AG10803 (cell line): ENCODE measurements at places on chromosomes 7 and 10.
A peak's percentile ranks its signal among the peaks of the same experiment; 100 is the strongest.

DNA sequence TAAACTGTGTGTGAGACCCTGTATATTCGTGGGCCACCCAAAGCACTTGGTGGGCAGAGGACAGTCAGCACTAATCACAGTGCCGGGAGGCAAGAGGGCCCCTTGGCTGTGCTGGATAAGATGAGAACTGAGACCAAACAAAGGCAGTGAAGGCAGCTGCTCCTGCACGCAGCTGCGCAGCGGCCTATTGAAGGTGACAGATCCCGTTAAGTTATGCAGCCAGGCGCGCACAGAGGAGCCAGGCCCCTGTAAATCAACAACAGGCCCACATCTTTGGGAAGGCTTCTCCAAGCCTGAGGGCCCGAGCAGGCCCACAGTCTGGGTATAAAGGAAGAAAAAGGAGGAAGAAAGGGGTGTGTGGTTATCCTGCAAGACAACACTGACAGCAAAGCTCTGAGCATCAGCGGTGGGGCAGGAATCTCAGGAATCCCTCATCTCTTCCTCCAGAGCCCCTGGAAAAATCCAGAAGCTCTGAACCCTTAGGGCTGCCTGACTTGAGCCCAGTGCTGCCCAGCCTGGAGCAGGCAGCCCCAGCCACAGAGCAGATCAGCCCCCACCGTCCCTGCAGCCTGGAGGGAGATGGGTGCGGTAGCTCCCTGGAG lies 154.2 kb downstream of the ARHGAP12 start:
- peak; percentile 24 for DNase-seq

DNA sequence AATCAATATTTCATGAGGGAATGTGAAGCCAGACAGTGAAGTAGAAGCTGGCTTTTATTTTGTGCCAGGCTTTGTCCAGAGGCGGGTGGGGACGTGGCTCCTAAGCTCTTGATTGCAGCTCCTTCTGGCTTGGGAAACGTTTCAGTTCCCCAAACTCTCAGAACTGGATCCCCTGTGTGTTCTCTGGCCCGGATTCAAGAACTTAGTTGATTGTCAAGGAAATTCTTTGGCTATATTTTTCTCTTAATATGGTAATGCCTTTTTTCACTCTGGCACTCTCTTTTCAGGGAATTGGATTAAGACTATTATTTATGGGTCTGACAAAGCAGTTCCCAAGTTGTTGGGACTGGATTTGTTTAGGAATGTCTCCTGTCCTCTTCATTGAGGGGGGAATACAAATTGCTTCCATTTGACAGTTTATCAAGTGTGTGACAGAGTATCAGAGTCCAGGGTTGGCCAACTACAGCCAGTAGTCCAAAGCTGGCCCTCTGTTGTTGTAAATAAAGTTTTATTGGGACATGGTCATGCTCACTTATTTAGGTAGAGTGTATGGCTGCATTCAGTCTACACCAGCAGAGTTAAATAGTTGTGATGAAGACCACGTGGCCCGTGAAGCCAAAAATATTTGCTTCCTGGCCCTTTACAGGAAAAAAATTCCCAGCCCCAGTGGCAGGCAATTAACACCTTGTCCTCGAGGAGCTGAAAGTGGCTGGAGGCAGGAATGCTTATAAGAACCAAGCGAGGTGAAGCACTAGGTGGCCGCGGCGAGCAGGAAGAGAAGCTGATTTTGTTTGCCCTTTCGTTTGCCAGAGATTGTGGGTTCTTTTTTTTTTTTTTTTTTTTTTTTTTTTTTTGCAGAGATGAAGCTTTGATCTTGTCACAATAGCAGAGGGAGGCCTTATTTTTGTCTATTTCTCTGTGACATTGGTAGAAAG lies 34.3 kb downstream of the HTRA1 start:
- DNase-seq = peak; percentile 84

DNA sequence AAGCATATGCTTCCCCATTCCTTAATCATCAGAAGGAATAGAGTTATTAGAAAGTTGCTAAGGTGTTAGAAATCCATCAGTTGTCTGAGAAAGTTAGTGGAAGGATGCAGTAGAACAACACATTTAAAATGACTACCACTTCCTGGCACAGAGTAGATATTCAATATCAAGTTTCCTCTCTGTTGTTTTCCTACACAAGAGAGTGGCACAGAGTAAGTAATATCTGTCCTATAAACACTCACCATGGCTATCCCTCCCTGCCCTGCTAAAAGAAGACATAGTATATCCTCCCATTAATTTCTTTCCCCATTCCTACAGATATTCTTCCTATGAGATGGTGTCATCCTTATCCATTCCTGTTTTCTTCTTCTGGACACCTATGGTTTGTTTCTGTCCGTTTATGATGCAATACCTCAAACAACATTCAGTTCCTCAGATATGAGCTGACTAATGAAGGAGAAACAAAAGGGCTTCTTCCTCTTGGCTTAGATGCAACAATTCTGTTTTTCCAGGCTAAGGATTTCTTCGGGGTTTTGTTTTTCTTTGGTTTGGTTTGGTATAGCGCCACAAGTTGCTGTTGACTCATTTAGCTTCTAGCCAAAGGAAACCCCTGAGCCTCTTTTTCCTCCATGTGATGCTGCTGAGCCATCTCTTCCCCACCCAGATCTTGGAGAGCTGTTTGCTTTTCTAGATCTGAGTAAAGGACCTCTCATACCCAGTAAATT lies 32.9 kb upstream of the BPGM start:
- peak; percentile 97 for DNase-seq

- DNase-seq = no peak
These were observed 821.3 kb downstream of the LRMDA start for GRCh38 chr10:76252733-76253132.

DNA sequence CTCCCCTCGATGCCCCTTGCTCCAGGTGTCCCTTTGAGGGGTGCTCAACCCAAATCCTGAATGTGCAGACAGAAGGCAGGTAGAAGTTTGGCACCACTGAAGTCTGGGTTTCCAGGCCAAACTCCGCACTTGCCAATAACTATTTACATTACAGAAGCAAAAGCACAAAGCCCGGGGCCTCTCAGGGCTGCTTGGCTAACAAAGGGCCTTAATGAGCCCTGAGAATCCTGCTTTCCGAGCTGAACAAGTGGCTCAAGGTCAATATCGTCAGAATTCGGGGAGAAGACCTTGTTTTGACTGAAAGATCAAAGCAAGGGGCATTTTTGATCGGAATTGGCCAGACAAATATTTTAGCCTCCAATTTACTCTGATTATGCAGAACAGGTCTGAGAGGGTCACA lies 189.9 kb downstream of the HERPUD2 start:
- no peak for DNase-seq

- no peak for DNase-seq
These were observed 868.9 kb upstream of the AUTS2 start for GRCh38 chr7:68729371-68729770.

- DNase-seq = peak; percentile 44
These were observed 2.4 kb downstream of the GNG11 start for GRCh38 chr7:93923942-93924341.

GRCh38 chr7:767580-767940 lies 40.5 kb upstream of the PRKAR1B start:
- peak; percentile 17 for DNase-seq

DNA sequence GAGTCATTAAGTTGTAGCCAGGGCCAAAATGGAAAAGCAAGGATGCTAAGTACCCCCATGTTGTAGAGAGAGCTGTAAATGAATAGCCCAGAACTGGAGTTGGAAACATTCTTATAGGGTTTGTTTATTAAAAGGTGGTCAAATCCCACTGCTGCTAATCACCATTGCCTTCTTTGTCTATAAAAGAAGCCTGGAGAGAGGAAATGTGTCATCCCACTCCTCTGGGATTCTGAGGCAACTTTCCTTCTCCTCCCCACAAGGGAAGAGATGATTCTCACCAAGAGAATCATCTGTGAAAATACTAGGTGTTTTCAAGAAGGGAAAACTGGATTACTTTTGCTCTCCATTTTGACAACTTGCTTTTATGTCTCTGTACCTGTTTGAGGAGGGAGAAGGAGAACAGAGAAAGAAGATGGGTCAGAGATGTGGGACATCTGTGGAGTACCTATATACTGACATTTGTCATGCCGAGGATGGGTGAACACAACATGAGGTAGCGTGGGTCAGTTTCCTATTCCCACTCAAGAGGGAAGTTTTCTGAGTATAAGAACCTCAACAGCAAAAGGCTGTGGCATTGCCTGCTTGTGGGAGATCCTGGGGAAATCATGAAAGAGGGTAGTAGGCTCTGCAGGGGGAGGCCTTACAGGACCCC lies 262.2 kb downstream of the KIF20B start:
- DNase-seq = no peak

DNA sequence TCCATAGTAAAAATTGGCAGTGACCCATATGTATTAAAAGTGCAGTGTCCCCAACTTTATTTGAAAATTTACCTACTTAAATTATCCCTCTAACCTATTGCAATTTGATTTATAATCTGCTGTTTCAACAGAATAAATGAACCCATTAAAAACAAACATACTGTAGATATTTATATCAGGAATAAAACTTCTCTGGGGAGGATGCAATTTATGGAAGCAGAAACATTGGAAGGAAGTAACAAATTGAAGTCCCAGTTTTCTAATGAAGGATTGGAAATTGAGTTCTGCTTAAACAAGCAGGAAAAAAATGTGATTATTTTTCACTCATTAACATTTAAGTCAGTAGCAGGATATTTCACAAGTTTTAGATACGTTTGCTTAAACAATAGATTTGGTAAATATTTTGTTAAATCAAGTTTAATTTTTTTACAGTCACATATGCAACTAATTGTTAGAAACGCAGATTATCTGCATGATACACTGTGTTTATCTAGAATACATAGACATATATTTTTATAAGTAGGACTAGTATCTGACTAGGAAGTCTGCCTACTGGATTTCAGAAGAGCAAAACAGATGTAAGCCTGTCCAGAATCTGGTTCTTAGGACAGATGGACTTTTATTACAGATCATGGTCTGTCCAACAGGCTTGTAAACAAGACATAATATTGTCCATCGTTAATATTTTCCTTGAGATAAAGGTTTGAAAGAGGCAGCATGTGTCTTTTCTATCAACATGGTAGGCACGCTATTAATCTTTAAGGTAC lies 5.3 kb downstream of the AGMO start:
- no peak for DNase-seq

DNA sequence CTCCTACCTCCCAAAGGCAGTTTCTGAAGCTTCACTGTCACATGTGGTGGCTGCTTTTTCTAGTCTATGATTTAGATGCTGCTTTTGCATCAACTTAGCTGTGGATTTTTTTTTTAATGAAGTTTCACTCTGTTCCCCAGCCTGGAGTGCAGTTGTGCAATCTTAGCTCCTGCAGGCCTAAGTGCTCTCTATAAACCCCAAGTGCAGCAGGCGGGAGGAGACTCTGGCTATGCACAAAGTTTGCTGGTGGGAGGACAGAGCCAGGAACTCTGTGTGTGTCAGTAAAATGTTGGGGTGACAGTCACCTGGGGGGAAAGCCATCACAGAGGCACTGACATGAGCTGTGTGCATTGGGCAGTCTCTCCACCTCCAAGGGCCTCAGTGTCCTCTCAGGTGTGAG lies 138.8 kb upstream of the FAM20C start:
- DNase-seq = no peak

DNA sequence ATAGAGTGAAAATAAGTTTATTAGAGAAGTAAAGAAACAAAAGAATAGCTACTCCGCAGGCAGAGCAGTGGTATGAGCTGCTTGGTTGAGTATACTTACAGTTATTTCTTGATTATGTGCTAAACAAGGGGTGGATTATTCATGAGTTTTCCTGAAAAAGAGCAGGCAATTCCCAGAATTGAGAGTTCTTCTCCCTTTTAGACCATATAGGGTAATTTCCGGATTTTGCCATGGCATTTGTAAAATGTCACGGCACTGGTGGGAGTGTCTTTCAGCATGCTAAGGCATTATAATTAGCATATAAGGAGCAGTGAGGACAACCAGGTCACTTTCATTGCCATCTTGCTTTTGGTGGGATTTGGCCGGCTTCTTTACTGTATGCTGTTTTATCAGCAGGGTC lies 25.7 kb upstream of the GALNT17 start:
- DNase-seq = no peak

GRCh38 chr10:12480440-12480839 lies 131.1 kb downstream of the CAMK1D start:
- DNase-seq = no peak

DNA sequence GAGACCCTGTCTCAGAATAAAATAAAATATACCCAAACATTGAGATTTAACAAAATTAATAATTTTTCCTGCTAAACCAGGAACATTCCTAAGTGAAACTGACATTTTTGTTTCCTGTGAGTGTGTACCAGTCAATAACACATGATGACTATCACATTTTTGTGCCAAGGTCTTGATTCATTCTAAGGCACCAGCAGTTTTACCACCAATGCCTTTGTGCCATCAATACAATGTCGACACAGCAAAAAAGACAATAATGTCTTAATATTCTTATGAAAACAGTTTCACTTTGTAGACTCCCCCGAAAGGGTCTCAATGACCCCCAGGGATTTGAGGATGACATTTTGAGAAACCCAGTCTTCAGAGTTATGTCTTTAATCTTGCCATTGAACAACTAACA lies 7.2 kb upstream of the CADPS2 start:
- DNase-seq = no peak

DNA sequence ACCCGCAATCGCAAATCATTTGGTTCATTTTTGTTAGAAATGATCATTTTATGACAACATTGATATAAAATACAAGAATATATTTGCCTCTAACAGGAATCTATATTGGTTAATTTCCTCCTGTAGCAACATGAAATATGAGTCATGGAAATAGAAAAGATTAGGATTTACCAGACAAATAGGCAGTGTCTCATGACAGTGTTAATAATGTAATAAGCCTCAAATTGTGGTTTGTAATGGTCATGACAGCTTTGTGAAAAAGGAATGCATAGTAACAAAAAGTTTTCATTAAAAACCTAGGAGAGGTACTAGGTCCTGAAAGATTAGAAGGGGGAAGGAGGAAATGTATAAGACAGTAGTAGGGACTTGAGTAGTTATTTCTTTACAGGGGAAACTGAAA lies 7.9 kb upstream of the SLK start:
- no peak for DNase-seq

- DNase-seq = no peak
These were observed 19.5 kb downstream of the TSPAN15 start for GRCh38 chr10:69470463-69471384.

DNA sequence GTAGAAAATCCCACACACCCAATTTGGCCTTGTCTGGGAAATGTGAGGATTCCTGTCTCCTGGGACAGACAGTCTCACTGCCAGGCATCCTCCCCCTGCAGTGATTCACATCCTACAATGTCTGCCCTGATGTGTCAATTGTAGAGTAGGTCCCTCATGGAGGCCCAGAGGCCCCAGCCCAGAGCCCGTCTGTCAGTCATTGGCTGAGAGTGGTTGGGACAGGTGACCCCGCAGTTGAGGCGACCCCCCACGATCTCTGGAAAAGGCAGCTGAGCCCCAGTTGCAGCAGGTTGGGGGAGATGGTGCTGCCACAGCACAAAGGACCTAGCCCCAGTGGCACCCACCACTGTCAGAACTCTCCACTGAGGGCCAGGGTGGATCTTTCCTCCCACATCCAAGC lies 84.3 kb upstream of the INSIG1 start:
- DNase-seq = peak; percentile 90

- no peak for DNase-seq
These were observed 4.8 kb downstream of the ADCK2 start for GRCh38 chr7:140677496-140677895.

- no peak for DNase-seq
These were observed 232.5 kb upstream of the IGFBP3 start for GRCh38 chr7:46153583-46153950.
